ENCODE measurements at places on chromosomes 6 and 20.

- DNase-seq = no peak
- H3K27ac ChIP-seq = no peak overlapping the region
- H3K4me1 ChIP-seq = no peaks in the 10 kb centered on the region
- peaks cover 58% of the 10 kb centered on the region for H3K36me3 ChIP-seq
- H3K27me3 ChIP-seq = no peaks in the 10 kb centered on the region
- no peak overlapping the region for H3K4me3 ChIP-seq
Observed at GRCh38 chr6:35354361-35355135, 12.2 kb downstream of the PPARD start.

DNA sequence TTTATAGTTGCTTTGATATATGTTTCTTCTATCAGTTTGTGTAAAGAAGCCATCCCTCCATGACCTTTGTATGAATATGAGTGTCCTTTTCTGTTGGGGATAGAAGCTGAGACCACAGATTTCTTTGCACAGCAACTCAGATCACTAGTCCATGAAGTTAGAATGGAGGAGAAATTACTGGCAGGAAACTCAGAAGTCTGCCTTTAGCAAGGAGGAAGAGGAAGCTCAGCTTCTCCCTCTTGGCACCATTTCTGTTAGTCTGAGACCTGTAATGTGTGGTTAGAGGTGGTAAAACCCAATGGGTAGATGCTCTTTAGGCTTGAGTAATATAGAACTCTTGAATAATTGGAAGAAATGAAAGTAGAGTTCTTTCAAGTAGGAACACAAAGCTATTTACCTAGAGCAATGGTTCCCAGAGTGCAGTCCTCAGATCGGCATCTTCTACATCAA is 995.3 kb upstream of the FLRT3 start:
- H3K27me3 ChIP-seq = no peaks in the 10 kb centered on the region
- no peaks in the 10 kb centered on the region for H3K4me1 ChIP-seq
- H3K4me3 ChIP-seq = no peak overlapping the region
- no peaks in the 10 kb centered on the region for H3K36me3 ChIP-seq
- DNase-seq = no peak
- no peak overlapping the region for H3K27ac ChIP-seq

GRCh38 chr20:43744966-43745730 is 18.3 kb upstream of the GTSF1L start:
- no peak overlapping the region for H3K27ac ChIP-seq
- H3K4me3 ChIP-seq = no peak overlapping the region
- DNase-seq = peak; percentile 29
- no peaks in the 10 kb centered on the region for H3K27me3 ChIP-seq
- no peaks in the 10 kb centered on the region for H3K4me1 ChIP-seq

DNA sequence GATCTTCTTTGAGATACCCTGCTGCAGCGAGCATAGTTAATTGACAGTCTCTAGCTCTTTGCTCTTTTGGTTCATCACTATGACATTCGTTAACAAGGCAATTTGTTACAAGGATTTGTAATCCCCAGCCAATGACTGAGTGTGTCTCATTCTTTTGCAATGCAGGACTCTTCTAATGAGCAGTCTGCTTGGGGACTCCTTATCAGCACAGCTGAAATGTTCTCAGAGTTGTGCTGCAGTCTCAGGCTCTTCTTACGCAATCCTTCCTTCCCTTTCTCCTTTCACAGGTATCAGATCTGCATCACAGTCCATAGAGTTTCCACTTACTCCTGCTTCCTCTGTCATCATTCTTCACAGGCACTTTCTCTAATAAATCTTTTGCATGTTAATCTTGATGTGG is 161.2 kb upstream of the OGFRL1 start:
- H3K36me3 ChIP-seq = no peaks in the 10 kb centered on the region
- no peak overlapping the region for H3K4me3 ChIP-seq
- no peak for DNase-seq
- no peaks in the 10 kb centered on the region for H3K4me1 ChIP-seq
- no peak overlapping the region for H3K27ac ChIP-seq
- H3K27me3 ChIP-seq = no peaks in the 10 kb centered on the region

- DNase-seq = no peak
- H3K27ac ChIP-seq = no peak overlapping the region
- no peaks in the 10 kb centered on the region for H3K4me1 ChIP-seq
- H3K36me3 ChIP-seq = peaks cover 75% of the 10 kb centered on the region
- H3K27me3 ChIP-seq = no peaks in the 10 kb centered on the region
Observed at GRCh38 chr20:37233548-37234253, 27.9 kb downstream of the GHRH start.

- no peaks in the 10 kb centered on the region for H3K4me1 ChIP-seq
- H3K27me3 ChIP-seq = no peaks in the 10 kb centered on the region
- no peak for DNase-seq
- H3K36me3 ChIP-seq = no peaks in the 10 kb centered on the region
- no peak overlapping the region for H3K27ac ChIP-seq
- H3K4me3 ChIP-seq = no peak overlapping the region
Observed at GRCh38 chr6:105107207-105107606, 72.6 kb downstream of the POPDC3 start.

- no peak for DNase-seq
- no peaks in the 10 kb centered on the region for H3K4me1 ChIP-seq
- H3K36me3 ChIP-seq = no peaks in the 10 kb centered on the region
Observed at GRCh38 chr20:15812696-15813095, 760.6 kb downstream of the KIF16B start.

- H3K4me1 ChIP-seq = no peaks in the 10 kb centered on the region
- no peak overlapping the region for H3K4me3 ChIP-seq
- H3K27me3 ChIP-seq = no peaks in the 10 kb centered on the region
- peak overlapping the region; percentile 64 for H3K27ac ChIP-seq
- peaks cover 5% of the 10 kb centered on the region for H3K36me3 ChIP-seq
Observed at GRCh38 chr20:36941401-36941835, 10.1 kb downstream of the SAMHD1 start.

GRCh38 chr20:43665466-43666176 is 1.3 kb upstream of the MYBL2 start:
- DNase-seq = no peak
- H3K27me3 ChIP-seq = peaks cover 5% of the 10 kb centered on the region
- H3K4me1 ChIP-seq = peaks cover 18% of the 10 kb centered on the region
- no peak overlapping the region for H3K4me3 ChIP-seq

GRCh38 chr6:108944707-108945680 is 96.8 kb downstream of the ARMC2 start:
- no peaks in the 10 kb centered on the region for H3K27me3 ChIP-seq
- H3K4me3 ChIP-seq = no peak overlapping the region
- H3K4me1 ChIP-seq = peaks cover 14% of the 10 kb centered on the region
- no peak overlapping the region for H3K27ac ChIP-seq

DNA sequence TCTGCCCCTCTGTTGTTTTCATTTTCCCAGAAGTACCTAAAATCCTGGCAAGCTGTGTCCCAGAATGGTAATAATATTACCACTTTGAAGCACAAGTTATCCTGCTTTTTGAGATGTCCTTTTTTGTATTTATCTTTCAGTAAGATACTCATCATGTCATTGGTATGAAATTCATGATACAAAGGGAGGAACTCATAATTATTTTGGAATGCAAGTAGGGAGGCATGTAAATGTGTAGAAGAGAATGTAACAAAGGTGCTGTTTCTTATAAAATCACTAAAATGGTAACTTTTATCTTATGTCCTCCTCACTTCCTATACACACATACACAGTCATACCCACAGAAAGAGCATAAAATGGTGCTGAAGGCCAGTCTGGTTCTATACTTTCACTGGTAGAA is 109.9 kb downstream of the CD2AP start:
- DNase-seq = no peak
- no peaks in the 10 kb centered on the region for H3K27me3 ChIP-seq

DNA sequence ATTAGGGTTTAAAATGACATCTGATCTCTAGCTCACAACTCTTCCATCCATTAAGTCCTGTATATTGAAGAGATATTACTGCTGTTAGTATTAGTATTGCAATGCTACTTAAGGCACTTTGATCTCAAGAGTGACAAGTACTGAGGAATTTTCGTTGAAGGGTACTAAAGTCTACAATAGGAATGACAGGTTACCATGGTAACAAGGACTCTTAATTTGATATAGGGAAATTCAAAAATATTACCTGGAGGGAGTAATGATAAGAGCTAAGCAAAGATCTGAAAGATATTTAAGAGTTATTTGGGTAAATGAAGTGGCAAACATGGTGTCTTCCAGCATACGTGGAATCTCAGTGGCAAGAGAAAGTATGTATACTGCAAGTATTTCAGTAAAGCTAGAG is 518.0 kb upstream of the SLC35B3 start:
- DNase-seq = no peak
- no peak overlapping the region for H3K27ac ChIP-seq
- H3K27me3 ChIP-seq = no peaks in the 10 kb centered on the region
- no peaks in the 10 kb centered on the region for H3K4me1 ChIP-seq
- H3K4me3 ChIP-seq = no peak overlapping the region

DNA sequence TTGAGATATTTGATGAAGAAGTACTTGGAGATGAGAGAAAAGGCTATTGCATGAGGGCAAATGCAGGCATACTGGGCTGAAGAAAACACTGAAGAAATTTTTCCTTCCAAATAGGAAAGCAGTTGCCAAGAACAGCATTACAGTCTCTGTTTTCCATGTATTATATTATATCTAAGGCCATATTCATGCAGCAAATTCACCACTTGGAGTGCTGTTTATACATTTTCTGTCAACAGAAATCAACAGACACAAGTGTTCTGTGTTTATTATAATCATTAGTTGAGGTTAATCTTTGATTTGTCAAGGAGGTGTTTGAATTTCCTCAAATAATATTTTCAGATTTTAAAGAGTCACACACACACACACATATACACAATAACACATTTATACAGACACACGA is 268.8 kb upstream of the PLCB4 start:
- H3K27ac ChIP-seq = no peak overlapping the region
- no peak overlapping the region for H3K4me3 ChIP-seq
- H3K4me1 ChIP-seq = no peaks in the 10 kb centered on the region
- no peaks in the 10 kb centered on the region for H3K36me3 ChIP-seq
- no peak for DNase-seq

DNA sequence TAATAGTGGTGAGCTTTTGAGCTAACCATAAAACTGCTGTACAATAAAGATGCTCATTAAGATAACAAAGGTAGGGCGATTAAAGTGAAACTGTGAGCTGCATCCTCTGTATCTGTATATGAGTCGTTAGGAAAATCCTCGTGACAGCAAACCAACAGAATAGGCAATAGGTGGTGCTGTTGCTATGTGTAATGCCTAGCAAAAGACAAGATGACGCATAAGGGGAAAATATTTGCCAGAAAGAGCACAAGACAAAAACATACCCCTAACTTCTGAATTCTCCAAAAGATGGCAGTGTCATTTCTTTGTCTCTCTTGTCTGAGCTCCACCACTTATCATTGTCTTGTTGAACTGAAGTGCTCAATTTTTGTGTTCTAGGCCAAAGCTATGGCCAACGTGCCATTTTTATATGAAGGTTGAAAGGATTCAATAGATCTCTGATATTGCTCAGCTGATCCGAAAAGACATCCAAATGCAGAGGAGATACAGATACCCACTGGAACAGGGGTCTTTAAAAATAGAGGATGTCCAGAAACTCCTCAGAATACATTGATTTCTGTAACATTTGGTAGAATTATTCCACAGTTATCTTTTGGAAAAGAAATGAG is 56.3 kb upstream of the ANKEF1 start:
- no peak overlapping the region for H3K27ac ChIP-seq
- no peaks in the 10 kb centered on the region for H3K36me3 ChIP-seq
- H3K4me3 ChIP-seq = no peak overlapping the region
- no peaks in the 10 kb centered on the region for H3K4me1 ChIP-seq
- DNase-seq = peak; percentile 76

GRCh38 chr6:45643126-45643525 is 265.4 kb upstream of the SUPT3H start:
- no peaks in the 10 kb centered on the region for H3K36me3 ChIP-seq
- no peak for DNase-seq
- H3K4me3 ChIP-seq = no peak overlapping the region
- no peaks in the 10 kb centered on the region for H3K27me3 ChIP-seq
- H3K4me1 ChIP-seq = no peaks in the 10 kb centered on the region

- H3K4me3 ChIP-seq = no peak overlapping the region
- H3K27ac ChIP-seq = no peak overlapping the region
- H3K36me3 ChIP-seq = no peaks in the 10 kb centered on the region
Observed at GRCh38 chr6:77415706-77416105, 47.6 kb downstream of the HTR1B start.

GRCh38 chr20:12640251-12640650 is 368.5 kb upstream of the SPTLC3 start:
- no peaks in the 10 kb centered on the region for H3K4me1 ChIP-seq
- no peak overlapping the region for H3K4me3 ChIP-seq
- no peaks in the 10 kb centered on the region for H3K27me3 ChIP-seq
- DNase-seq = no peak
- H3K27ac ChIP-seq = no peak overlapping the region

- H3K27ac ChIP-seq = no peak overlapping the region
- H3K27me3 ChIP-seq = no peaks in the 10 kb centered on the region
- no peak overlapping the region for H3K4me3 ChIP-seq
- peaks cover 7% of the 10 kb centered on the region for H3K4me1 ChIP-seq
Observed at GRCh38 chr6:39941138-39941537, 6.9 kb upstream of the MOCS1 start.

- DNase-seq = peak; percentile 1
- H3K27me3 ChIP-seq = no peaks in the 10 kb centered on the region
- H3K4me3 ChIP-seq = no peak overlapping the region
- no peaks in the 10 kb centered on the region for H3K36me3 ChIP-seq
- H3K4me1 ChIP-seq = no peaks in the 10 kb centered on the region
- no peak overlapping the region for H3K27ac ChIP-seq
Observed at GRCh38 chr6:60643870-60644269, 1642.2 kb downstream of the KHDRBS2 start.

DNA sequence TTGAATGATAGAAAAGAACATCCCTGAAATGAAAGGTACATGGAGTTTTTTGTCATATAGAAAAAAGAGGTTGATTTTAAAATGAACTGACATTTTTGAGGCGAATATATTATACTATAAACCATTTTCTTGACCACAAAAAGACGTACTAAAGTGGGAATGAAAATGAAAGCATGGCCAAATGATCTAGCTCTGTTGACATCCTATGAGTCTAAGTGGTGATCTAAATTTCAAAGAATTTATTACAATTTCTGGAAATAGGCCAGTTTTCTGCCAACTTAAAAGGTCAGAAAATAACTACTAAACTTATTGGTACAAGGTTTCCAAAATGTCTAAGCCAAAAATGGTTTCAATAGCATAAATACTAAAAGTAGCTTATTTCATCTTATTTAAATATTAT is 536.8 kb downstream of the EYS start:
- no peaks in the 10 kb centered on the region for H3K27me3 ChIP-seq
- no peak for DNase-seq
- no peak overlapping the region for H3K27ac ChIP-seq
- no peaks in the 10 kb centered on the region for H3K4me1 ChIP-seq
- H3K36me3 ChIP-seq = no peaks in the 10 kb centered on the region

- no peaks in the 10 kb centered on the region for H3K4me1 ChIP-seq
- DNase-seq = no peak
- H3K36me3 ChIP-seq = no peaks in the 10 kb centered on the region
- no peak overlapping the region for H3K27ac ChIP-seq
Observed at GRCh38 chr6:9540126-9540525, 874.7 kb downstream of the TFAP2A start.

DNA sequence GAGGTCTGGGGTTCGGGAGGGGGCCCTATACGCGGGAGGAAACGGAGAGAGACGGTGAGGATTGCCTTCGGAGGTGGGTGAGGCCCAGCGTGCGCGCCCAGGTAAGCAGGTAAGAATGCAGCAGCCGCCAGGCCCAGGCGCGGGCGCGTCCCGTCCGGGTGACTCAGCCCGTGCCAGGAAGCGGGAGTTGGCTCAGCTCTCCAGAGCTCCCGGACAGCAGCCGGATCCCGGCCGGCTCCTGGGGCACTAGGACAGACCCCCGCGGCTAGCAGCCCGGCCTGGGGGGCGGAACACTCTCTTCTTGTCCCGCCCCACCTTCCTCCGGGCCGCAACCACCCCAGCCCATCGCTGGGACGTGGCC is 1.5 kb upstream of the MDFI start:
- H3K4me3 ChIP-seq = peak overlapping the region; percentile 1
- no peaks in the 10 kb centered on the region for H3K4me1 ChIP-seq
- DNase-seq = peak; percentile 75
- H3K27ac ChIP-seq = no peak overlapping the region
- no peaks in the 10 kb centered on the region for H3K36me3 ChIP-seq

Measured in small intestine (tissue), 16 donors.